ENCODE measurements at places on chromosomes 2 and 18. TPM values are rescaled to one million over a fixed set of nuclear protein-coding genes. Genes with fewer than 3 reads are reported as not detected.

GRCh38 chr2:173278794-173279526, 75.7 kb upstream of the CDCA7 start:
- H3K27me3 ChIP-seq = no peaks in the 10 kb centered on the region
- H3K4me3 ChIP-seq = no peak overlapping the region
- no peak overlapping the region for H3K27ac ChIP-seq

GRCh38 chr18:8688816-8689215, 16.5 kb upstream of the MTCL1 start:
- H3K4me3 ChIP-seq = no peak overlapping the region
- no peak for DNase-seq
- H3K36me3 ChIP-seq = no peaks in the 10 kb centered on the region
- H3K27ac ChIP-seq = no peak overlapping the region
- H3K4me1 ChIP-seq = no peaks in the 10 kb centered on the region

DNA sequence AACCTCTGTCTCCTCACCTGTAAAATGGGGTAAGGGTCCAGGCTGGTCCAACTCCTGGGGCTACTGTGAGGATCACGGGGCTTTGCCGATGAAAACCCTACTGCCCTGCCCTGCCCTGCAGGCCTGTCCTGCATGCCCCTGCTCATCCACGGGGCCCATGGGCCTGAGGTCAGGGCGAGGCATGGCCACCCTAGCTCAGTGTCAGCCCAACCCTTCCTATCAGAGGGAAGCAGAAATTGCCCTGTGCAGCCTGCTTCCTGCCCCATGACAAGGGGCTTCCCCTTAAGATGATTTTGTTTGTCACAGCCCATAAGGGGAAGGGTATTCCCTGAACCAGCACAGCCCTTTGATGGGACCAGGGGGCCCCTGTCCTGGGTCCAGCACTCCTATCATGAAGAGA, 353.6 kb upstream of the ID2 start:
- no peak overlapping the region for H3K27ac ChIP-seq
- H3K36me3 ChIP-seq = no peaks in the 10 kb centered on the region
- H3K4me3 ChIP-seq = no peak overlapping the region
- H3K27me3 ChIP-seq = no peaks in the 10 kb centered on the region

PPP1R1C gene
- total RNA-seq = 5.8 TPM

SLC16A14 gene
- 4.7 TPM for total RNA-seq

GRCh38 chr2:130873700-130874346, 37.1 kb downstream of the ARHGEF4 start:
- H3K36me3 ChIP-seq = no peaks in the 10 kb centered on the region
- H3K27ac ChIP-seq = no peak overlapping the region
- peak; percentile 71 for DNase-seq
- H3K27me3 ChIP-seq = peaks cover 10% of the 10 kb centered on the region

KATNAL2 gene
- 3.1 TPM for total RNA-seq

PRSS56 gene
- not detected for total RNA-seq

DNA sequence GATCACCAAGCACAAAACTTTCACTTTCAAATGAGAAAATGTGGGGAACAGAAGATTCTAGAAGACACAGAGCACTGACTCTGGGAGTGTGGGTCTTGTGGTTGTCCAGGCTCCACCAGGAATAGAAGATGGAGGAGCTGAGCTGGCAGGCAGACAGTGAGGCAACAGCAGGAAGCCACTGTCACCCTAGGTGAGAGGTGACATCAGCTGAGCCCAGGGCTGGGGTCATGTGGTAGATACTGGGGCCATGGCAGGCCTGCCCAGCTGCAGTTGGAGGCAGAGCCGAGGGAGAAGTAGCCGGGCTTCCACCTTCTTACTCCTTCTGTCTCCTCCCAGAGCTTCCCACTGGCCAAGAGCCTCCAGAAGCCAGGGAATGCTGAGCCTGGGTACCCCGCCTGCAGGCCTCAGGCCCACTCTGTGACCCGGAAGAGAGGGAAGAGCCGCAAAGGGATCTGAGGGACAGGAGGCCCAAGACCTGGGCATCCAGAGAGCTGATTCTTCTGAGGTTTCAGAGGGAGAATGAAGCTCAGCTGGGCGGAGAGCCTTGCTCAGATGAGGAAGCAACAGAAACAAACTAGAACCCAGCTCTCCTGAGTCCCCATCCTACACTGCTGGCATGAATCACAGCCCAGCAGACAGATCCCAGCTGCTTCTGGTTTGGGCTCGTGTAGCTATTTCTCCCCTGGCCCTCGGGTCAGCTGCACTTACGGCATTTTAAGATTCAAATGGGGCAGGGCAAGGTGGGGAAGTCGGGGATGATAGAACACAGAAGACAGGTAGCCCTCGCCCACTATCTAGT, 39.8 kb upstream of the ASAP2 start:
- no peak overlapping the region for H3K27ac ChIP-seq
- no peaks in the 10 kb centered on the region for H3K27me3 ChIP-seq
- no peak for DNase-seq
- H3K36me3 ChIP-seq = no peaks in the 10 kb centered on the region
- H3K4me1 ChIP-seq = peaks cover 27% of the 10 kb centered on the region

PRR30 gene
- not detected for total RNA-seq

IGFBP5 gene
- total RNA-seq = 169 TPM

SERPINB7 gene
- 0.29 TPM for total RNA-seq

- H3K4me1 ChIP-seq = no peaks in the 10 kb centered on the region
- no peaks in the 10 kb centered on the region for H3K27me3 ChIP-seq
These were observed 81.8 kb downstream of the RAPGEF4 start for GRCh38 chr2:172817411-172817810.

GRCh38 chr2:135063210-135063609, 11.1 kb downstream of the RAB3GAP1 start:
- H3K4me3 ChIP-seq = no peak overlapping the region
- peaks cover 27% of the 10 kb centered on the region for H3K36me3 ChIP-seq
- no peaks in the 10 kb centered on the region for H3K27me3 ChIP-seq
- no peak for DNase-seq
